ENCODE measurements at places on chromosomes 16 and 17.
A peak's percentile ranks its signal among the peaks of the same experiment; 100 is the strongest.

DNA sequence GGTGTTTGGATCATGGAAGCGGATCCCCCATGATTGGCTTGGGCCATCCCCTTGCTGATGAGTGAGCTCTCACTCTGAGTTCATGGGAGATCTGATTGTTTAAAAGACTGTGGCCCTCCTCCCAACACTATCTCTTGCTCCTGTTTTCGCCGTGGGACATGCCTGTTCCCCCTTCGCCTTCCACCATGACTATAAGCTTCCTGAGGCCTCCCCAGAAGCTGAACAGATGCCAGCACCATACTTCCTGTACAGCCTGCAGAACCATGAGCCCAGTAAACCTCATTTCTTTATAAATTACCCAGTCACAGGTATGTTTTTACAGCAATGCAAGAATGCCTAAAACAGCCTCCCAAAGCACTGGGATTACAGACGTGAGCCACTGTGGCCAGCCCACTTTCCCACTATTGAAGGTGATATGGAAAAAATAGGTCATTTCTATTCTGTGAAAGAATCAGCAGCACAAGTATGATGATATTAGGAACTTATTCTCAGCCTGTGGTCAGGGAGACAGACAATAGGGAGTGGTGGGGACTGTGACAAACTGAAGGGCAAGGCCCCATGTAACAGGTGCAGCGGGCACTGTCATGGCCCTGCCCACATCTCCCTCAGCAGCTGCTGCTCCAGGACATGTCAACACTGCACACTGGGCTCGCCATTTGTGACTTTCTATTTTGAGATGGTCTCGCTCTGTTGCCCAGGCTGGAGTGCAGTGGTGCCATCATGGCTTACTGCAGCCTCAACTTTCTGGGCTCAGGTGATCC lies 33.7 kb upstream of the LITAF start:
- no peak for DNase-seq

DNA sequence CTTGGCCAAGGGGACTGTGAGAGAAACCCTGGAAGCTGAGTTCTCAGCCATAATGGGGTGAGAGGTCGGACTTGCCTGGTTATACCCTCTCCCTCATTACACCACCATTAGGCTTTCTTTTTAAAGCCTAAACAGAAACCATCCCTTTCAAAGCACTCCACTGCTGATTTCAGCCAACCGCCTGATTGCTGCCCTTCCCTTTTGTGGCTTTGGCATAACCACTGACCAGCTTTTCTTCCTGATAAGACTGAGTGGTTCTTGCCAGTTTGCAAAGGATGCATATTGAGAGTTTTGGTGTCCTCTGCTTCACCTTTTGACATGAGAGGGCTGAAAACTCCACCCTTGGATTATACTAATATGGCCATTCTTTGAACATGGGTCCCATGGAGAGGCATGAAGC lies 308.2 kb upstream of the GOT2 start:
- DNase-seq: no peak

DNA sequence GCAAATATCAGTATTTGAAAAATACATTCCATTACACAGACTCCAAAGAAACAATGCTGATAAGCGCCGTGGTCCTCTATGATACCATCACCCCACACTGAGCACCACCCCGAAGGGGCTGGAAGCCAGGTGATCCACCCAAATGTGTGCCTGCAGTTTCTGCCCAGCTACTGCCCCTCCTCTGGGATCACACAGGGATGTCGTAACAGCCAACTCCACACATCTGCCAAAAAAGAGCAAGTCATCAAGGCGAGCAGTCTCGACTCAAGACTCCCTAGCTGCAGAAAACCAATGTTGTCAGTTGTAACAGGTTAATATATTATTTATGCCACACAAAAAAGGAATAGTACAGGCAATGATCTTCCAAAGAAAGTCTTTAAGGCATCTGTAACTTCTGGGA lies 21.0 kb downstream of the CYB5D2 start:
- DNase-seq: no peak

DNA sequence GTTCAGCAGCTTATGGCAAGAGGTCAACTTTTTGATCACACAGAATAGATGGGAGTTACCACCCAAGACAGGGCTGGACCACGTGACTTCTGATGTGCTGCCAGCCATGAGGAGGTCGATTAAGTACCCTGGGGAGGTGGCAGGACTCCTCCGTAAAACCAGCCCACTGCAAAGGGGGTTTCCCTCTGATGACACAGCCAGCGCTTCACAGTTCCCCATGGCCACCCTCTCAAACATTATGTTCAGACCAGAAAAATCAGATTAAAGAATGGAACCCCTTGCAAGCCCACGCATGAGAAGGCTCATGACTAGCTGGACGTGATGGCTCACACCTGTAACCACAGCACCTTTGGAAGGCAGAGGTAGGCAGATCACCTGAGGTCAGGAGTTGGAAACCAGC lies 222.9 kb downstream of the CPPED1 start:
- no peak for DNase-seq

DNA sequence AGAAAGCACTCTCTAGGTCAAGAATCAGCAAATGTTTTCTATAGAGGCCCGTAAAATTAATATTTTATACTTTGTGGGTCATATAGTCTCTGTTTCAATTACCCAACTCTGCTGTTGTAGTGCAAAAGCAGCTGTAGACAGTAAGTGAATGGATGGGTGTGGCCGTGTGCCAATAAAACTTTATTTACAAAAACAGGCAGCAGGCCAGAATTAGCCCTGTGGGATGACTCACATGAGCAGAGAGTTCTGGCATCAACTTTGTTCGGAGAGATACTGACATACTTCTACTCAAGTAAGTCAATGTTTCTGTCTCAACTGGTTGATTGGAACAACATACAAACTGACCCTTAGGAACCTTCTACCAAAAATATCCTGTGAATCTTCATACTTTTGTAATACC lies 616.2 kb downstream of the MAF start:
- no peak for DNase-seq

GRCh38 chr16:3129137-3130131 lies 5.4 kb upstream of the ZNF213 start:
- peak; percentile 57 for DNase-seq

DNA sequence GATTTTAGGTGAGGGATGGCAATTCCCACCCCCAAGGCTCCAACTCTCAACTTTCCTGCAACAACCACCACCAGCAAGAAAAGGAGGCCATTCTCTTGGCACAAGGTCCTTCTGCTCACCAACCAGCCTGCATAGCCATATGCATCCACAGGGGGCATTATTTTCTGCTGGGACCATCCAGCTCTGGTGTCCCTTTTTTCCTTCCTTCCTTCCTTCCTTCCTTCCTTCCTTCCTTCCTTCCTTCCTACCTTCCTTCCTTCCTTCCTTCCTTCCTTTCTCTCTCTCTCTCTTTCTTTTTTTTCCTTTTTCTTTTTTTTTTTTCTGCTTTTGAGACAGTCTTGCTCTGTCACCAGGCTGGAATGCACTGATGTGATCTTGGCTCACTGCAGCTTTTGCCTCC lies 21.1 kb upstream of the COX10 start:
- peak; percentile 21 for DNase-seq

GRCh38 chr17:79905832-79906231 lies 66.6 kb upstream of the CBX4 start:
- no peak for DNase-seq

DNA sequence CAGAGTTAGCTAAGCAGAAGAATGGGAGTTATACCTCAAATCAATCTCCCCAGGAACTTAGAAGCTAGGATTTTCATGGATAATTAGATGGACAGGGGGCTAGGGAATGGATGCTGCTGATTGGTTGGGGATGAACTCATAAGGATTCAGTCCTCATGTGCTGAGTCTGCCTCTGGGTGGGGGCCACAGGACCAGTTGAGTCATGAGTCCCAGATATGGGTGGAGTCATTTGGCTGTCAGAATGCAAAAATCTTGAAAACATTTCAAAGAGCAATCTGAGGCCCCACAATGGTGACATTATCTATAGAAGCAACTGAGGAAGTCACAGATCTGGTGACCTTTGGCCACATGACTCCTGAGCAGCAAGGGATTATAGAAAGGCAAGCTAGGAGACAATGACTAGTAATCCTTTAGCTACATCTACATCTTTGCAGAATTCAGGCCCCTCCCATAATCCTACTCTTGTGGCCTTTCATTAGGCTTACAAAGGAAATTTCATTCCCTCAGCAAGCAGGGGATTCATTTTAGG lies 82.6 kb upstream of the CCL2 start:
- no peak for DNase-seq

DNA sequence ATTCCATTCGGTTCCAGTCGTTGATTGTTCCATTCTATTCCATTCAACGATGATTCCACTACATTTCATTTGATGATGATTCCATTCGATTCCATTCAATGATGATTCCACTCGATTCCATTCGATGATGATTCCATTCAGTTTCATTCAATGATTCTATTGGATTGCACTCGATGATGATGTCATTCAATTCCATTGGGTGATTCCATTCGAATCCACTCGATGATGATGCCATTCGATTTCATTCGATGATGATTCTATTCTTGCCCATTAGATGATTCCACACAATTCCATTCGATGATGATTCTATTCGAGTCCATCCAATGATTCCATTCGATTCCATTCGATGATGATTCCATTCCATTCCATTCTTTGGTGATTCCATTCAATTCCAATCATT lies 1283.7 kb downstream of the TP53TG3F start:
- no peak for DNase-seq

DNA sequence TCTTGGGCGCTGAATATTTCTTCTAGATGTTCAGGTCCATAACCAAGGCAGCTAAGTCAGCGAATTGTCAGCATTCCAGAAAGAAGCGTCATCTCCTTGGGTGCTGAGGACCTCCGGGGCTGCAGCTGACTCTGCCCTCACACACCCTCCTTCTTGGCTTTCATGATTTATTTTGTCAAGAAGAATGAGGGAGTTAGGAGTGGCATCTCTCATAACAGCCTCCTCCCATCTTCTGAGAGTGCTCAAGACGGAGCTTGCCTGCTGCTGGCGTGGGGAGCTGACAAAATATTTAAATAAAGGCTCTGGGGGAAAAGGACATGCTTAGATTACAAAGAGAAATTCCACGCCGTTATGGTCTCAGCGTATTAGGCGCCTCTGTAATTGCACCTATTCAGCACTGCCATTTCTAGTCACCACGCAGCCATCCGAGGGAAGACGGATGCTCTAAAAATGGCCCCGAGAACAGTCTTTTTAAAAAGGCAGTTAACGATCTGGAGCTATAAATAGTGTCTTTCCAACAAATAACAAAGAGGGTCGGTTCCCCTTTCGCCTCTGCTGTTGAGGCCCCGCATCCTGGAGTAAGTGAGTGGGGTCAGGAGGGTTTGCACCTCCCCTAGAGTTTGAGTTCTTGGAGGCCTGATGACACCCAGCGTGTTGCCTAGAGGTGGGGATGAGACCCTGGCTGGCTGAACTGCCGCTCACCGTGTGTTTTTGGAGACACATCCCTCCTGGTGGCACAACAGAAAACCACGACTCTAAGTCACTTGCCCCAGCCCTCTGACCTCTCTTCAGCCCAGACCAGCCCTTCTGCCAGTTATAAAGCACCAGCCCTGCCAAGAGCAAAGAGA lies 187.0 kb downstream of the CCDC182 start:
- no peak for DNase-seq

All from D341Med (cell line).